GM12878 (cell line): ENCODE measurements at places on chromosomes 1 and 21.

DNA sequence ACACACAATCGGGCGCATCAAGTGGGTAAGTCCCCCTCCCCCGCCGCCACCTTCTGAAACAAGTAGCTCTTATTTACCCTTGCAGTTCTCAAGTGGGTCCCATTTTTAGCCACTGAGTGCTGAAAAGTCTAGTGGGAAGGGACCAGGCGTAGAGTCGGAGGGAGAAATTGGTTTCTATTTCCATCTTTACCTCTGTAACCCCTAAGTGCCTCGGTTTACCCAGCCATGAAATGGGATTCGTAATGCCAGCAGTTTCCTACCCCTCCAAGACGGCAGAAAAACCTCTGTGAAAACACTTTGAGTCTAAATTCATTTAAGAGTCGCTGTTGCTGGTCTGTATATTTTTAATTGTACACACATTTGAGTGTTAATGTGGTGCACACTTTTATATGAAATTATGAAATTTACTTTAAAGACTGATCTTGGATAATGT lies 928 bp downstream of the TLCD4 start:
- DNase-seq, result no peak

- no peak for DNase-seq
Observed at GRCh38 chr1:60415696-60416095, 342.1 kb upstream of the C1orf87 start.

DNA sequence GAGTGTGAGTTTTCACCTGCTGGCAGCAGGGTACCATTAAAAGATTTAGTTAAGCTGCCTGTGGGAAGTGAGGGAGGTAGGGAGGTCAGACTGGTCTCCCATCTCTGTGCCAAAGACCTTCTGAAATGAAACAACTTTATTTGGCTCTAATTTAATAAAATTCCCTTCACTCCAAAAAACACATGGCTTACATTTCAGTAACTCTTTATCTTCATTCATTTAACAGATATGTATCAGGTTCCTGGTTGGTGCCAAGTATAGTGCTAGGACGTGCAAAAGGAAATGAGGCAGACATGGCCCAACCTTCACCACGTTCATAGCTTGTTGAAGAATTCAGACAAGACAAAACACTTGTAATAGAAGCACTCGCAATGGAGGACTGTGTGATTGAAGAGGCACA lies 282.3 kb downstream of the SEC16B start:
- DNase-seq, result no peak

- no peak for DNase-seq
Observed at GRCh38 chr1:81125672-81126071, 675.1 kb upstream of the ADGRL2 start.

DNA sequence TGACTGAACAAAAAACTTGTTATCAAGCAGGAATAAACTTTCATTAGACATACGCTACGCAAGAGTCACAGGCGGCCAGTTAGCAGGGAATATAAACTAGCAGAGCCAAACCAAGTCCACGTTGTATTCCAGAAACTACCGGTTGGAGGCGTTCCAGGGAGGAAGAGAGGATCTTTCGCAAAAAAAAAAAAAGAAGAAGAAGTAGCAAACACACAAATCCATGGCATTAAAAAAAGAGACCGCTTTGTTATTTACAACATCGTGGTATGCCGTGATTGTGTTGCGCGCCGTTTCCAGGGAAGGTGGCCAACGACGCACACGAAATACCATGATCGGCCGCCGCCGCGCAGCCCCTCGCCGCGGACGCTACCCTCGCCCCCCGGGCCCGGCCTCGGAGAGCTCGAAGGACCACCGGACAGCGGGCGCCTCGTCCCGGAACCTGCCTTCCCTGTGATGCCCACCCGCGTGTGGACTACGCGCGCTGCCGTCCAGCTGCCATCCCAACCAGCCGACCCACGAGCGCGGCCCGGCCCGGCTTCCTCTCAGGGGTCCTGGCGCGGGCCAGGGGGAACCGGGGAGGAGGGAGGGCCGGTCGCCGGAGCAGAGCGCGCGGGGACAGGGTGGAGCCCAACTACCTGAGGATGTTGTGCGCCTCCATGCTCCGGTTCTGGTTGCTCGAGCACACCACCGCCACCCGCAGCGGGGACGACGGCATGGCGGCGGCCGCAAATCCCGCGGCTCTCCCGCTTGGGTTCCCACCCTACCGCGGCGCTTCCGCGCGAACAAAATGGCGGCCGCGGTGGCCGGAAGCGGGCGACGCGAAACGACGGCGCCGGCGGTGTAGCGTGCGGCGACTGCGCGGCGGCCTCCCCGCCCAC lies 581 bp downstream of the SSU72 start:
- no peak for DNase-seq

- DNase-seq, result no peak
Observed at GRCh38 chr1:232302376-232303221, 327.3 kb downstream of the SIPA1L2 start.

- no peak for DNase-seq
Observed at GRCh38 chr1:230303822-230304221, 122.3 kb downstream of the PGBD5 start.

DNA sequence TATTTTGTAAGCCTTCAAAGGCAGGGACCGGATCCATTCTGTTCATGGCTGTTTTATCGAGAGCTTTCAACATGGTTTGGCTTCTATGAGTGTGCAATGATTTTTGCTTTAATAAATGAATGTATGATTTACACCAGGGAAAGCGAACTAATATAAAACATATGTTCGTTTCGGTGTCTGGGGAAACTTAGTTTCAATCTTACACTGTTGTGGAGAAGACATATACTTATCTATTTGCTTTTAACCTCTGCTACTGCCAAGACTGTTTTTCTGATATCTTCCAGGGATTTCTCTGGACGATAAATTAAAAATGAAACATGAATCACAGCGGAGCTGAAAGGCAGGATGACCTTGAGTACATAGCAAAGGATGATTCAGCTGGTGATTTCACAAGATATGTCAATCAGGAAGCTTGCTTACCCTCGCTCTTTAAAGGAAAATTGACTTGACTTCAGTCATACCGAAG lies 14.7 kb upstream of the CYYR1 start:
- DNase-seq, result no peak

- no peak for DNase-seq
Observed at GRCh38 chr1:169809370-169810095, 14.8 kb upstream of the METTL18 start.

DNA sequence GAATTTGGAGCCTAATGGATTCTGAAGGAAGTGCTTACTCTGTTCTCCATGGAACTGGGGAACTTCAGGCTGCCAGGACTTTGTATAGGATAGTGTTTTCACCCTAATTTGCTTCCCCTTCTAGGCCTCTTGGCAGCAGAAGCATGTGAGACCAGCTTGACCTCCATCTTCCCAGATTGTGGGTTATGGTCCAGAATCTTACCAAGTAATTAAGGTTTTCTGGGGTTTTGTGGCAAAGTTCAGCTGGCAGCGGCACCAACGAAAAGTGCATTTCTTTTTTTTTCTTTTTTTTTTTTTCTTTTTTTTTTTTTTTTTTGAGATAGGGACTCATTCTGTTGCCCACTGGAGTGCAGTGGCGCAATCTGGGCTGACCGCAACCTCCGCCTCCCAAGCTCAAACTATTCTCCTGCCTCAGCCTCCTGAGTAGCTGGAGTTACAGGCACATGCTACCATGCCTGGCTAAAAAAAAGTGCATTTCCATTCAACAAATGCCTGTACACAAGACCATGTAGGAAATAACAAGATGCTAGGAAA lies 3.4 kb upstream of the BMP8A start:
- DNase-seq, result no peak

DNA sequence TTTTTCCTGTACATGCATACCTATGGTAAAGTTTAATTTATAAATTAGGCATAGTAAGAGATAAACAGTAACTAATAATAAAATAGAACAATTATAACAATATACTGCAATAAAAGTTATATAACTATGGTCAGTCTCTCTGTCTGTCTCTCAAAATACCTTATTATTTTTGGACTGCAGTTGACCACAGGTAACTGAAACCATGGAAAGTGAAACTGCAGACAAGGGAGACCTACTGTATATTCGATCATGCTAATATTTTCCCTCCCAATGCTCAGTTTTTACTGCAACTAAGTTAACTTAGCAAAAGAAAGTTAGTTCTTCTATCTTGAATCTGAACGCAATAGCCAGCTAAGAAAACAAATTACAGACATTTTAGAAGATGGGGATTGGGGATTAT lies 12.3 kb upstream of the DHX9 start:
- DNase-seq, result no peak

DNA sequence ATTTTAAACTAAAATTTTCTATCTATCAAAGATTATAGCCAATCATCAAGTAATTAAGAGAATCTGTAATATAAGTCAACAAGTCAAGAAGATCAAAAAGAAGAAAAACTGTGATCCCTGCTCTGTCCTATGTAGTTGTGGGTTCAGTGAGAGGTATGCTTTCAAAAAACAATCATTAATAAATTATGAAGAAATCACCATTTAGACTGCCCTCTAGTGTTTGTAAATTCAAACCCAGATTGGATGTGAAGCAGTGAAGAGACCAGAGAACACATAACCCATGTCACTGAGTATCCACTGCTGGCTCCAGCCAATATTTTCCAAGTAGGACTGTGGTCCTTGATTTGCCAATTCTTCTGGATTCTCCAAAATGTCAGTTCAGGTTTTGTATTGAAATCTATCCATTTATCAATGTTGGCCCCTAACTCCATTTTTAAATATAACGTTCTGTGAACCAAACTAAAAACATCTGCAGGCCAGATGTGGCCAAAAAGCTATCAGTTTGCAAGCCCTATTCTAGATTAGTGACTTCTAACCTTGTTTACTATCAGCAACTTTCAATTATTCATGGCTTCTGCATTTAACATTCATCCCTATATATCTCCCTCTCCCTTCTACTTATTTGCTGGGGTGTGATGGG lies 467.5 kb upstream of the CXADR start:
- DNase-seq, result no peak

- no peak for DNase-seq
Observed at GRCh38 chr1:17540255-17541001, 930 bp downstream of the ARHGEF10L start.

- no peak for DNase-seq
Observed at GRCh38 chr1:163544441-163544840, 222.7 kb downstream of the NUF2 start.

DNA sequence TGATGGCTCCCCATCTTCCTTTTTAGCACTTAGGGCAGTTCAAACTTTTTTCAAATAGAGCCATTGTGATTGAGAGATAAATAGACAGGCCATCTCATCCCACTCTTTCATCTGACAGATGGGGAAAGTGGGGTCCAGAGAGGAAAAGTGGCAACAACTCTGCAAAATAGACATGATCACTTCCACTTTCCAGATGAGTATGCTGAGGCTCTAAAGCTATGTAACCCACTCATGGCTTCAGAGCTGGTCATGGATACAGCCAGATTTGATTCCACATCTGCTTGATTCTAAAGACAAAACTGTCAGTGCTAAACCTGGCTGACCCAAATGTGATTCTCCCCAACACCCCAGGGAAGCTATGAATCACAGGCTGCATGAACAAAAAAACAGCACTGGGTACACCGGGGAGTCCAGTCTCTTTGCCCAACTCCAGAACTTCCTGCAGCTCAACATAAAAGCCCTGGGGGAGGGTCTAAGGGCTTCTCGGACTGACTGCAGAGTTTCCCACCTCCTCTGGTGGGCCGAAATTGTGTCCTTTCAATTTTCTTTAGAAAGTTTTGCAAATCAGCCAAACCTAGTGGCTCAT lies 59.3 kb downstream of the PLPP3 start:
- no peak for DNase-seq

GRCh38 chr1:172451002-172451443 lies 7.2 kb upstream of the PIGC start:
- DNase-seq, result no peak

GRCh38 chr21:29238967-29239290 lies 59.8 kb upstream of the BACH1 start:
- no peak for DNase-seq

- no peak for DNase-seq
Observed at GRCh38 chr1:29057700-29058099, 66.0 kb downstream of the TMEM200B start.

GRCh38 chr1:75449998-75450397 lies 160.9 kb downstream of the SLC44A5 start:
- DNase-seq, result no peak
